ENCODE measurements at places on chromosomes 7 and 10. TPM values are rescaled to one million over a fixed set of nuclear protein-coding genes. Genes with fewer than 3 reads are reported as not detected.

- no peaks in the 10 kb centered on the region for H3K36me3 ChIP-seq
- H3K27me3 ChIP-seq: peaks cover 3% of the 10 kb centered on the region
- H3K4me3 ChIP-seq: no peak overlapping the region
- H3K27ac ChIP-seq: peak overlapping the region; percentile 11
- H3K4me1 ChIP-seq: no peaks in the 10 kb centered on the region
- DNase-seq: peak; percentile 73
Observed at GRCh38 chr10:6018422-6018821, 41.1 kb upstream of the IL15RA start.

GRCh38 chr7:94471604-94472003 lies 38.0 kb upstream of the CASD1 start:
- H3K36me3 ChIP-seq: no peaks in the 10 kb centered on the region
- no peaks in the 10 kb centered on the region for H3K27me3 ChIP-seq
- H3K27ac ChIP-seq: no peak overlapping the region
- H3K4me3 ChIP-seq: no peak overlapping the region

DNA sequence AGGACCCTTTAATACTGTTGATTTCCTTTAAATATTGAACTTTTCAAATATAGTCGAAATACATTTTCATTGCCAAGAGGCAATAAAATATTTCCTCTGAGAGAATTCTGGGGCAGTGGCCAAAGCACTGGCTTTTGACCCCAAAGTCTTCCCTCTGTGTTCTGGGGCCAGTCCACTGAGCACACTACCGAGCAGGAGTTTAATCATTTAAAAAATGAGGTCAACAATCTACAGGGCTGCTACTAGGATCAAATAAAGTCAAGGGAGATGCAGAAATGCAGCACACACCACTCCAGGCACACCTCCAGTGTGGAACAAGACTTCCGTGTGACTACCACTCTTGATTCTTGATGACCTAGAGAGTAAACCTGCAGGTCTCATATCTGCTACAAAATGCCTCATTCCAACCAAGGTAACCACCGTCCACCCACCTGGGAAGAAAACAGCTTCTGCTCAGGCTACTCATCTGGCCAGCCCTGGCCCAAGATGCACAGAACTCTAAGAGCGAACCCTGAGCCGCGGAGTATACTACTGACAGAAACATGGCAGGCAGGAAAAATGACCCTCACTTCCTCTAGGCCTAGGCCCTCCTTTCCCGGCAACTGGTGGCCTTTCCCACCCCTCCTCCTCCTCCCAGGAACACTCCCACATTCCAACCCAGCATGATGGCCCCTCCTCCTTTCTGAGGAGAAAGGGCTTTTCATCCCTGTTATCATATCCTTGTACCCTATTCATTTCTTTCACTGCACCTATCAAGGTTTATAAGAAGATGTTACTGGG lies 97.7 kb downstream of the ALOX5 start:
- no peak overlapping the region for H3K4me3 ChIP-seq
- H3K4me1 ChIP-seq: peaks cover 32% of the 10 kb centered on the region
- H3K27ac ChIP-seq: no peak overlapping the region
- H3K27me3 ChIP-seq: no peaks in the 10 kb centered on the region

GRCh38 chr10:51542853-51543252 lies 156.5 kb downstream of the CSTF2T start:
- H3K4me1 ChIP-seq: peaks cover 4% of the 10 kb centered on the region
- H3K27ac ChIP-seq: no peak overlapping the region
- H3K36me3 ChIP-seq: no peaks in the 10 kb centered on the region
- no peak overlapping the region for H3K4me3 ChIP-seq

Gene IKZF5
- 9.4 TPM for total RNA-seq

DNA sequence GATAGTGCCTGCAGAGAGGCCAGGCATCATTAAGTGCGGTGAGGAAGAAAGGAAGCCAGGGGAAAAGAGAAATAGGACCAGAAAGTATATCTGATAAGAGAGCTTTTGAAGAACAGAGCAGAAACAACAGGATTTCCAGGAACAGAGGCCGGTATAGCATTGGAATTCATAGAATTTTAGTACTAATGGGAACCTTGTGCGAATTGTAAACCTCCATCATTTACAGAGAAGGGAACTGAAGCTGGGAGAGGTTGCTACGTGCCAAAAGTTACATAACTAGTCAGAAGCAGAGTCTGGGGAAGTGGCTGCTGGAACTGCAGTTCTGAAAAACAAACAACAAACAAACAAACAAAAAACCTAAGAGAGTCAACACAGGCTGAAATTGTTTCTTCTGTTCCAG lies 5.4 kb upstream of the ZMYND11 start:
- H3K27ac ChIP-seq: no peak overlapping the region
- no peak for DNase-seq
- no peaks in the 10 kb centered on the region for H3K36me3 ChIP-seq
- H3K4me3 ChIP-seq: no peak overlapping the region

GRCh38 chr10:20971901-20972300 lies 74.8 kb upstream of the NEBL start:
- H3K27me3 ChIP-seq: no peaks in the 10 kb centered on the region
- no peaks in the 10 kb centered on the region for H3K36me3 ChIP-seq
- H3K27ac ChIP-seq: no peak overlapping the region
- no peaks in the 10 kb centered on the region for H3K4me1 ChIP-seq

Gene DMBT1
- total RNA-seq: not detected

Gene CCL24
- total RNA-seq: not detected

GRCh38 chr7:87091487-87092066 lies 32.1 kb upstream of the ELAPOR2 start:
- H3K27me3 ChIP-seq: no peaks in the 10 kb centered on the region
- no peaks in the 10 kb centered on the region for H3K4me1 ChIP-seq
- H3K4me3 ChIP-seq: no peak overlapping the region
- H3K27ac ChIP-seq: no peak overlapping the region

GRCh38 chr7:24911213-24911603 lies 68.8 kb downstream of the OSBPL3 start:
- H3K27ac ChIP-seq: no peak overlapping the region
- H3K4me1 ChIP-seq: no peaks in the 10 kb centered on the region
- no peaks in the 10 kb centered on the region for H3K36me3 ChIP-seq
- no peak for DNase-seq
- H3K27me3 ChIP-seq: no peaks in the 10 kb centered on the region
